ENCODE measurements at places on chromosomes 16 and 17. TPM values are rescaled to one million over a fixed set of nuclear protein-coding genes. Genes with fewer than 3 reads are reported as not detected.

- H3K36me3 ChIP-seq = no peaks in the 10 kb centered on the region
- no peaks in the 10 kb centered on the region for H3K27me3 ChIP-seq
- H3K4me3 ChIP-seq = no peak overlapping the region
- no peak for DNase-seq
Observed at GRCh38 chr17:7838090-7839075, 4.4 kb downstream of the KDM6B start.

- H3K36me3 ChIP-seq = peaks cover 4% of the 10 kb centered on the region
- H3K27me3 ChIP-seq = no peaks in the 10 kb centered on the region
- no peak for DNase-seq
- H3K4me3 ChIP-seq = no peak overlapping the region
- no peak overlapping the region for H3K27ac ChIP-seq
Observed at GRCh38 chr16:89973654-89974335, 25.2 kb downstream of the DEF8 start.

- no peaks in the 10 kb centered on the region for H3K4me1 ChIP-seq
- H3K36me3 ChIP-seq = no peaks in the 10 kb centered on the region
- no peak for DNase-seq
- no peaks in the 10 kb centered on the region for H3K27me3 ChIP-seq
Observed at GRCh38 chr17:36899250-36900159, 37.8 kb upstream of the LHX1 start.

DNA sequence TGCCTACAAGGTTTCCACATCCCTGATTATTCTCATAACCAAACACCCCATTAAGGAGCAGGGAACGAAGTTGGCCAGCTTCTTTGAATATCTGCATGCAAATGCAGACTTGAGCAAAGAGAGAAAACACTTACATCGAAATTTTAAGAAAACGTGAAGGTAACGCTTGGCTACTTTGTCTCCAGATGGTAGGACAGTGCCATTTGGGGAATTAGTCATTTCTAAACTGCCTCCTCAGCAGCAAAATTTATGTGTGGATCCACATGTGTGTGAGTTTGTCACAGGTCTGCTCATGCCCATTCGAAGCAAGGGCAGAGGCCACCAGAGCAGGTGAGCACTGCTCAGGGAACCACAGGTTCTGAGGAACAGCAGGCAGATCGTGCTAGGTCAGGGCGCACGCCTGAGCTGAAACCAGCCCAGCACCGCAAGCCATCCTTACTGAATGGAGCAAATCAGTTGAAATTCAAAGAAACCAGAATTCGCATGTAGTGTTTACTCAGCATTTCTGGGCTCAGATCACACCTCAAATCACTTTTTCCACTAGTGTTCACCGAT is 80.1 kb downstream of the SOCS1 start:
- no peak overlapping the region for H3K4me3 ChIP-seq
- H3K4me1 ChIP-seq = no peaks in the 10 kb centered on the region
- no peak for DNase-seq
- H3K27ac ChIP-seq = no peak overlapping the region

GRCh38 chr17:17320188-17320910 is 17.2 kb downstream of the NT5M start:
- H3K4me3 ChIP-seq = no peak overlapping the region
- no peaks in the 10 kb centered on the region for H3K4me1 ChIP-seq
- no peak overlapping the region for H3K27ac ChIP-seq

DNA sequence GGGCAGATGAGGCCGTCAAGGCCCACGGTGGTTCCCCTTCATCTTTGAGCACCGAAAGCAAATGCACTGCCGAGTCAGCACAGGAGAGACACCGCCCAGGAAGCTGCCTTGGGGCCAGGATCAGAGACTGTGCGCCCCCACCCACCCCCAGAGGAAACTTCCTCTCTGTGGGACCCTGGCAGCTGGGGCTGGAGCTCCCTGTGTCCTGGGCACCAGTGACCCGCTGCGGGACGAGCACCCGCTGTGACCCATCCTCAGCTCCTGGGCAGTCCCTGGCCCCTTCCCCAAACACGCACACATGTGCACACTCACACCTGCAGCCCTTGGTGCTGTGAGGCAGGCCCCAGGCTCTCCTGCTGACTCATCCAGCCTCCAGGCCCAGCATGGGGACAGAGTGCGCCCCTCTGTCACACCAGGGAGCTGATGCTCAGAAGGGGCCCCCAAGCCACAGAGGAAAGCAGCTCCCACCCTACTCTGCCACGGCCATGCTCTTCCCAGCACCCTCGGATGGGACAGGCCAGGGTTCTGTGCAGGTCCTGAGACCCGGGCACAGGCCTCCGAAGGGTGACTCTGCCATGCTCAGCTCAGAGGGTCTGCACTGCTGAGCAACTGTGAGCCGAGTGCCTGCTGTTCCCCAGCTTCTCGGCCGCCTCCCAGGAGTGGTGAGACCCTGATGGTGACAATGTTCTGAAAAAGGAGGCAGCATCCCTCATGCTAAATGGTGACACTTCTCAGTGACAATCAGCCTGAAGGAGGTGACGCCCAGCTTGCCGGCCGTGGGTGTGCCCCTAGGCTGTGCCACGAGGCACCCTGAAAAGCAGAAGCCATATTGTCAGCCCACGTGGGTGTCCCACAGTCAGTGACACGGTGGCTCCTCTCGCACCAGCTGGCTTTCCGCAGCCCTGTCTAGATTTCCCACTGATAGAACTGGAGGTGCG is 3.6 kb downstream of the PIEZO1 start:
- no peaks in the 10 kb centered on the region for H3K36me3 ChIP-seq
- H3K4me3 ChIP-seq = no peak overlapping the region
- no peak for DNase-seq

DNA sequence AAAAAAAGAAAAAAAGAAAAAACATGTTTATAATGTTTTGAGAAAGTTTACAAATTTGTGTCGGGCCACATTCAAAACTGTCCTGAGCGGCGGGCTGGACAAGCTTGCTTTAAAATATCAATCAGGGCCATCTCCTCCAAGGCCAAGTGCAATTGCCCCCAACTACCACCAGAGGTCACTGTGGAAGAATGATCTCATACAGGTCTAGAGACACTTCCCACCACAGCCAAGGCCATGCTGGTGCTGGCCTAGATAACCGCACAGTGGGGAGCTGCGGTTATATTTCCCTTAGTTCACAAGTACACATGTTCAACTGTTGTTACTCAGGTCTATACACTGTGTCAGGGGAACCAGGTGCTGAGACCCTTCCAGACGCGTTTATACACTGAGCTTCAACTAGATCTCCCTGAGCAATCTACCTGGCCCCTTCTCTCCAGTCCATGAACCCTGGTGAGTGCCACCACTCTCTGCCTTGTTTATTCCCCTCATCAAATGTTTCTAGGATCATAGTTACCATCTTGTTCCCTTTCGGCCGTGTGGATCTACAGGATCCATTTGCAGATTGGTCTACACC is 83.8 kb upstream of the CCL2 start:
- no peak overlapping the region for H3K4me3 ChIP-seq
- H3K4me1 ChIP-seq = no peaks in the 10 kb centered on the region
- H3K27ac ChIP-seq = no peak overlapping the region
- no peak for DNase-seq

The C17orf50 gene
- not detected for total RNA-seq

The SEPTIN12 gene
- total RNA-seq = not detected
